Fibroblast of villous mesenchyme (primary cell): ENCODE measurements at places on chromosomes 3 and 15.

DNA sequence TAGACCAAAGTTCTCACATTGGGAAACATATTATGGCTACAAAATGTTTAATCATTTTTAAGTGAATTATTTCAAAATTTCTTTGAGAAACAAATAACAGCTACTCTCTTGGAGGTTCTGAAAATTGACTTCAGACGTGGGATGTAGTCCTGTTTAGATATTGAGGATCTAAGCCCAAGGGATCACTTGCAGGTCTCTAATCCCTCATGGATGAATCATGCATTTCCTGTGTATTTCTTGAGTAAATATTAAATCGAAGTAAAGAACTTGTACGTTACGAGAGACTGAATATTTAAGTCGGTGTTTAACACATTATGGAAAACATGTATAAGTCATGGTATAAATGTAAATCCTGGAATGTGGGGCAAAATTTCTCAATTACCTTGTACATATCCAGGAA is 119.8 kb downstream of the EPHA3 start:
- DNase-seq = peak; percentile 53

DNA sequence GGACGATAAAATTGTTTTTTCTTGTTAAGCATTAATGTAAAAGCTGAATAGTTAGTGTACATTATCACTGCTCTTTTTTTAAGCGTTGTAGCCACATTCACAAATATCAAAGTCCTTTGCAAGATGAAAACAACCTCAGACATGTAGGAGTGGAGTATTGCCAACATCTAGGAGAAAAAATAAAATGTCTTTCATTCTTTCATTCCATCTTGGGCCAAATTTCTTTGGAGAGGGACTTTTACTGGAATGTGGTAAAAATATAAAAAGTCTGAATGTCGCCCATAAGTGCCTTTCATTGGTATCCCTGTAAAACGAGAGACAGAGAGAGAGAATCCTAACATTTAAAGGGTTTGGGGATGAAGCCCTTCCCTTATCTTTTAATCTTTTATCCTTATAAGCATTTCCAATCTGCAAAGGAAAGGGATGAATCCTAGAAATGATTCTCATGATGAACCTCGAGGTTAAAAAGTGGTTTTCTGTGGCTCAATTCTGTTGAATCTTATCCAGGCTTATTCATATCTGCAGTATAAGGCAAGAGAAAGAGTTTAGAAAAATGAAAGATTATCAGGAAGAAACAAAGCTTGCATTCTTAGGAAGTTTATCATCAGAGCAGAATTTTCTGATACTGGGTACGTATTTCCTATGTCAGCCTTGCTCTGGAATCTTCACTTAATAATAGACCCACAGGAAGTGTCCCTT is 1031.7 kb downstream of the MCTP2 start:
- DNase-seq = peak; percentile 61

DNA sequence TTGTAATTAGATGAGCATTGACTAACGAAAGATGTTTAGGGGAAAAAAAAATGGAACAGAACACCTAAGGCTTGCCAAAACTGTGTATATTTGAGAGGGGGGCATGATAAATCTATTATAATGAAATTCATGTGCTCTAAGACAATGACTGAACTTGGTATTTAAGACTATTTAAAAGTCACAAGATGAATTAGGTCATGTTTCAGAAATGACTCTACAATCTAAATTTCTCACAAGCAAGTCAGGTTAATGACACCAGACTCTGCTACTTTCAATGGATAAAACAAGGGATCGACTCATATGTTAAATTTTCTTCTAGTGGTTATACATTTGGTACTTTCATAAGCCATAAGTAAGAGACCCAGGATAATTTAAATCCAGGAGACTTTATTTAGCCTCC is 78.4 kb downstream of the DUT start:
- DNase-seq = no peak

- DNase-seq = no peak
These were observed 86.0 kb downstream of the FMN1 start for GRCh38 chr15:33108518-33108917.

DNA sequence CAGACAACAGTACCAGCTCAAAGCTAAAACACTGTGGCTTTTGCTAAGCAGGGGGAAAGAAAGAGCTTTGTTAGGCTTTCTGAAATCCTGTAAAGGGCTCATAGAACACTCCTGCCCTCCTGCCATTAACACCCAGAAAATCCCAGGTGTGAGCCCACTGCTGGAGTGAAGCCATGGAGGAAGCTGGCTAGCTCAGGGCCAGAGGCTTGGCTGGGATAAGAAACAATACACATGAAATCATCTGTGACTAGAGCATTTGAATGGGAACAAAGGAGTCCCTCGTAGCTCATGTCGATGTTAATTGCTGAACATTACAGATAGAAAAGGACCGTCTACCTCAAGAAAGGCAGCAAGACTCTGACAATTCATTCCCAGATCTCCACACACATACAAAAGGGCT is 23.5 kb downstream of the RUVBL1 start:
- no peak for DNase-seq

GRCh38 chr3:144497452-144497851 is 525.8 kb downstream of the DIPK2A start:
- no peak for DNase-seq
